ENCODE measurements at places on chromosomes 4 and X. TPM values are rescaled to one million over a fixed set of nuclear protein-coding genes. Genes with fewer than 3 reads are reported as not detected.
A peak's percentile ranks its signal among the peaks of the same experiment; 100 is the strongest.

The NDUFB11 gene
- 40.3 TPM for total RNA-seq

The SLC4A4 gene
- 6.2 TPM for total RNA-seq

The KLHL8 gene
- total RNA-seq = 11.0 TPM

The FAM133A gene
- 0.65 TPM for total RNA-seq

The LRCH2 gene
- total RNA-seq = 9.5 TPM

The EPGN gene
- total RNA-seq = not detected

The MAPK10 gene
- total RNA-seq = 12.4 TPM

DNA sequence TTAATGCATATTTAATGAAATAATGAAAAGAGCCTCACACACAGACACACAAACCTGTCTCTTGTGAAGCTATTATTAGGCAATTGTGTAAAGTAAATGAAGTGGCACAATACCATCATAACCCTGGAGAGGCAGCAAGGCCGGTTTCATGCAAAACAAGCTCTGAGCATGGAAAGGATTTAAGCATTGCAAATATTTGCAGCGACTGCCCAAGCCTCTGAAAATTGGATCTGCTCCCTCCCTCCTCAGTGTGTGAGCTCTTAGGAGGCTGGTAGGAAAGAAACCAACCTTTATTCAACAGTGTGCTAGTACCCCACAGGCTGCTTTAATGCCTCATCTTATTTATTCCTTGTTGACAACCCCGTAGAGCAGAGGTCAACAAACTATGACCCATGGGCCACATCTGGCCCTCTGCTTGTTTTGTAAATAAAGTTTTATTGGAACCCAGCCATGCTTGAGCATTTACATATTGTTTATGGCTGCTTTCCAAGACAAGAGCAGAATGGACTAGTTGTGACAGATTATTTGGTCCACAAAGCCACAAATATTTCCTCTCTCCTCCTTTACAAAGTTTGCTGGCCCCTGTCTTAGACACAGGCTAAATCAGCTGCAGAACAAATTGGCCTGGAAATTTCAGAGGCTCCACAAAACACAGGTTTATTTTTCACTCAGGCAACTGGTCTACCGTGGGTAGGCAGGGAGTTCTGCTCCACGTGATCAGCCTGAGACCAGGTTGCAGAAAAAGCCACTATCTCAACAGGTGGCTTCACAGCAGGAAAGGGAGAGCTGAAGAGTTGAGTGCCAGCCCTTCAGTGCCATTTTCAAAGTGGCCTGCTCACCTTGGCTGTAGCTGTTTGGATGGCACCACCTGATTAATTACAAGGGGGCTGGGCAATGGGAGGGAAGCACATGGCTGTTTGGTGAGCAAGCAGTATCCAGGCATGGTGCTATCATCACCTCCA lies 16.8 kb downstream of the RS1 start:
- DNase-seq = no peak
- no peak overlapping the region for H3K4me3 ChIP-seq
- H3K27me3 ChIP-seq = no peaks in the 10 kb centered on the region
- H3K36me3 ChIP-seq = no peaks in the 10 kb centered on the region
- H3K4me1 ChIP-seq = no peaks in the 10 kb centered on the region
- H3K27ac ChIP-seq = no peak overlapping the region

GRCh38 chrX:11363069-11363594 lies 69.9 kb downstream of the AMELX start:
- no peak overlapping the region for H3K4me3 ChIP-seq
- H3K36me3 ChIP-seq = no peaks in the 10 kb centered on the region
- H3K27me3 ChIP-seq = no peaks in the 10 kb centered on the region
- H3K4me1 ChIP-seq = no peaks in the 10 kb centered on the region
- H3K27ac ChIP-seq = no peak overlapping the region
- DNase-seq = no peak

- H3K27ac ChIP-seq = no peak overlapping the region
- H3K27me3 ChIP-seq = no peaks in the 10 kb centered on the region
- peaks cover 3% of the 10 kb centered on the region for H3K4me1 ChIP-seq
Observed at GRCh38 chr4:145799223-145799622, 119.3 kb downstream of the C4orf51 start.

DNA sequence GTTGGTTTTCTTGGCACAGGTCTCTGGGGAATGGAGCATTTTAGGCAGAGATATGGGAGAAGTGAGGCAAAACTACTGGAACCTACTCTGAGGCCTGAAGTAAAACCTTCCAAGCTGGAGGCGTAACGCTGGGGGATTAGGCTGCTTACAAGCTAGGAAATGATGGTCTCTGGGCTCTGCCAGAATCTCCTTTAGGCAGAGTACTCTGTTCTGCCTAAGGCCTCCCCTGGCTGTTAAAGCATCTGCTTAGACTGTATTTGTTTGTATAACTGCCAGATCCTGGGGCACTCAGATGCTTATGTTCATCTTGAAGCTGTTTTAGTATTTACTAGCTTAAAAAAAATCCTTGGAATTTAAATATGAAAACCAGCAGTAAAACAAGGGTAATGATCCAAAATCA lies 822.2 kb downstream of the RPA4 start:
- no peaks in the 10 kb centered on the region for H3K36me3 ChIP-seq
- DNase-seq = no peak
- no peaks in the 10 kb centered on the region for H3K27me3 ChIP-seq
- H3K4me3 ChIP-seq = no peak overlapping the region
- H3K4me1 ChIP-seq = no peaks in the 10 kb centered on the region

- H3K4me3 ChIP-seq = no peak overlapping the region
- H3K36me3 ChIP-seq = no peaks in the 10 kb centered on the region
- H3K27me3 ChIP-seq = no peaks in the 10 kb centered on the region
- H3K27ac ChIP-seq = no peak overlapping the region
Observed at GRCh38 chr4:100960232-100960631, 387.1 kb downstream of the PPP3CA start.

- H3K4me3 ChIP-seq = peak within 1 kb of the TSS; percentile 71
- no peaks in the 10 kb centered on the region for H3K36me3 ChIP-seq
- no peaks in the 10 kb centered on the region for H3K27me3 ChIP-seq
- DNase-seq = peak; percentile 52
- H3K27ac ChIP-seq = peak within 1 kb of the TSS; percentile 31
Observed at GRCh38 chr4:52051213-52051614, at the start of gene SPATA18. TSS of gene SPATA18 (plus strand) at chr4:52051304. CDS start at chr4:52051705, 401 bp downstream.

DNA sequence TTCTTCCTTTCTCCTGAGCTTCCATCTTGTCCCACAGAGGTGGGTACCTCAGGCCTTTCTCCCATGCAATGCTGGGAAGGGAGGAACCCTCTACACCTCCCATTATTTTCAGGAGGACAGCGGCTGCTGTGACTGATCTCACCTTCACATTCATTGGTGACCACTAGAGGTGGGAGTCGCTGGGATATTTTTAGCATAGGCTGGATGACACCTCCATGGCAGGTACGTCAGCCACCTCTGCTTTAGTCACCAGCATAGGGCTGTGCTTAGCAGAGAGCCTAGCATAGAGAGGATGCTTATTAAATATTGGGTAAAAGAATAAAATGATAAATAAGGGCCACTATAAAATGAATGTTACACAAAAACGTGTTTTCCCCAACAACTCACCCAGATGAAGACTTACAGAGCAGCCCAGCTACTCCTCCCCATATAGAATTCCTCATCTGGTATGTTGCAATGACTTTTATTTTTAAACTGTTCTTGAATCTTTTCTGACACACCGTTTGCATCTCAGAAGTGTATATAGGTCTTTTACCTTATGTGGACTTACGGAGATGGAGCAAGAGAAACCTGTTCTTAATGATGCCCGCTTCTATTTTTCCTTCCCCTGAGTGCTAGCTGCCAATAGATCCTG lies 60.9 kb upstream of the SORBS2 start:
- no peak overlapping the region for H3K4me3 ChIP-seq
- DNase-seq = no peak
- H3K4me1 ChIP-seq = peaks cover 9% of the 10 kb centered on the region

DNA sequence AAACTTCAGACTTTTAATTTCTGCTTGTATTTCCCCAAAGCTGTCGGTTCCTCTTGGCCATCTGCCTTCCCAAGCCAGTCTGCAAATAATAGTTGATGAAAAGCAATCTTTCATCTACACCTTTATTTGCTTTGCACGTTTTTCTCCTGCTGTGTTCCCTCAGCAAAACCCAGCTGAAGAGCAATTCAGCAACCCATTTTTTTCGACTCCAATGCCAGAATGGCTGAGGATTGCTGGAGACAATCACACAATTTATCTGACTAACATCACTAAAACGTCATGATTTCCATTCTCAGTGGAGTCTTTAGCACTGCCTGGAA lies 94.3 kb downstream of the GPRIN3 start:
- no peak overlapping the region for H3K4me3 ChIP-seq
- no peak for DNase-seq
- H3K27ac ChIP-seq = no peak overlapping the region
- H3K4me1 ChIP-seq = no peaks in the 10 kb centered on the region
- no peaks in the 10 kb centered on the region for H3K36me3 ChIP-seq
- no peaks in the 10 kb centered on the region for H3K27me3 ChIP-seq

DNA sequence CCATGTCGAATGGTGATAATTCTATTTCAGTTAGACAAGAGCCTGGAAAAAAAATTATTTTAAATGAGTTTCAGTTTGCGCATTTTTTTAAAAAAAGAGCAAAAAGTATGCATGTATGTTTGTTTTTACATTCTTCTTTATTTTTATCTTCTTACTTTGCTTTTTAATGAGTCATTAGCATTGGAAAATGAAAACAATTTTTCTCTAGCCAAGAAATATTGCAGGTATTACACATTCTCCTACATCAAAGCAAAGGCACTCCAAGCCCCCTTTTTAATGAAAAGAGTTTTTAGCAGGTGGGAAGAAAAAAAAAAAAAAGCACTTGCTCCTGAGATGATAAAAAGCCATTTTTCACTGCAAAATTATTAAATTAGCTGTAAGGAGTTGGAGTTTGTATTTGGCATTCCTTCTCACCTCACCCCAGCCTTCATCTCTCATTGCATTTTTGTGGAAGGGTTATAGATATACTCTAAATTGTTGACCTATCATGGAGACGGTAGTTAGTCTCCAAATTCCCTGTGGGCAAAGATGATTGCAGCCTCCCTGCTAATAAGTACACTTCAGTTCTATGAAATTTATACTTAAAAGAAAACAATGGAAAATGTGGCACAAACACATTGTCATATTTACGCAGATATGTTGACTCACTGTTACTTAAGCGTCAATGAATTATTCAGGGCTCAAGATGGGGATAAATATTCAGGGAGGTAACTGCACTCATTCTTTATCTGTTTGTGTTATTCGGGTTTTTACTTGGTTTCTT lies 43.8 kb downstream of the PALLD start:
- no peak for DNase-seq
- no peaks in the 10 kb centered on the region for H3K36me3 ChIP-seq
- no peaks in the 10 kb centered on the region for H3K27me3 ChIP-seq
- H3K4me3 ChIP-seq = no peak overlapping the region
- H3K27ac ChIP-seq = no peak overlapping the region
- H3K4me1 ChIP-seq = no peaks in the 10 kb centered on the region

- H3K4me3 ChIP-seq = peak overlapping the region; percentile 98
- H3K27me3 ChIP-seq = no peaks in the 10 kb centered on the region
- peaks cover 11% of the 10 kb centered on the region for H3K4me1 ChIP-seq
- no peaks in the 10 kb centered on the region for H3K36me3 ChIP-seq
Observed at GRCh38 chr4:169268951-169269760, 1.6 kb downstream of the SH3RF1 start.

DNA sequence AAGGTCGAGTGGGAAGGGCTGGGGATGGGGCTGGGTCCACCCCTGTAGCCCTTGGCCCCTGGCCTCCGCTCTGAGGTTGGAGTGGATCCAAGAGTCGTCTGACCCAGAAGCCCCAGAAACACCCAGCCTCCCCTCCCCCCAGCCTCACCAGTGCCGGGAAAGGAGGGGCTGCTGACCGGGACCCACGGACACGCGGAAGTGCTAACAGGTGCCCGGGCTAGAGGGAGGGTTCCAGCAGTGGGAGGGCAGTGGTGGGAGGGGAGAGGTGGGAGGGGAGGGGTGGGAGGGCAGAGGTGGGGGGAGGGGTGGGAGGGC lies 131.8 kb upstream of the NKX1-1 start:
- H3K27me3 ChIP-seq = no peaks in the 10 kb centered on the region
- no peak overlapping the region for H3K4me3 ChIP-seq
- H3K36me3 ChIP-seq = no peaks in the 10 kb centered on the region
- H3K27ac ChIP-seq = no peak overlapping the region
- no peak for DNase-seq
- no peaks in the 10 kb centered on the region for H3K4me1 ChIP-seq

- H3K4me3 ChIP-seq = no peak overlapping the region
- H3K27me3 ChIP-seq = no peaks in the 10 kb centered on the region
- no peaks in the 10 kb centered on the region for H3K36me3 ChIP-seq
- no peaks in the 10 kb centered on the region for H3K4me1 ChIP-seq
Observed at GRCh38 chr4:163663454-163664225, 169.2 kb downstream of the TMA16 start.

- H3K27ac ChIP-seq = no peak overlapping the region
- no peak for DNase-seq
- no peaks in the 10 kb centered on the region for H3K4me1 ChIP-seq
- H3K36me3 ChIP-seq = no peaks in the 10 kb centered on the region
- H3K27me3 ChIP-seq = no peaks in the 10 kb centered on the region
Observed at GRCh38 chr4:26412381-26413372, 77.6 kb downstream of the CCKAR start.
